Psoas muscle (tissue), 8 donors: ENCODE measurements at places on chromosomes 7 and 10. TPM values are rescaled to one million over a fixed set of nuclear protein-coding genes. Genes with fewer than 3 reads are reported as not detected.

DNA sequence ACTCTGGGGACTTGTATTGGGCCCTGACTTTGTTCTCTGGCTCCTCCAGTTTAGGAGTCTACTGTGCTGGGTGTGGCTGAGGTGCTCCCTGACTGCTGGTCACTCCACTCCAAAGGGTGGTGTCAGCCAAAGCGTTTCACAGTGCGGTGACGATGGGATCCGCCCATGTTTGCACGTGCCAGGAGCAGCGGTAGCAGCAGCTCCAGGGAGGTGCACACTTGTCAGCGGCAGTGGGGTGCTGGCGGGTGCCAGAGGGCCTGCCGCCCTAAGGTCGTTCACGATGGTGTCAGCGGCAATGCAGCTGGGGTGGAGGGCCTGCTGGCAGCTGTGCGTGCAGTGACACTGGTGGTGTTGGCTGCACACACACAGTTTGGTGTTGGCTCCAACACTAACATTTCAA lies 268.5 kb upstream of the AKR1E2 start:
- no peak overlapping the region for H3K27ac ChIP-seq
- no peaks in the 10 kb centered on the region for H3K4me1 ChIP-seq
- peaks cover 2% of the 10 kb centered on the region for H3K27me3 ChIP-seq
- DNase-seq: no peak
- no peak overlapping the region for H3K4me3 ChIP-seq
- H3K36me3 ChIP-seq: no peaks in the 10 kb centered on the region

- DNase-seq: peak; percentile 50
- H3K27ac ChIP-seq: no peak overlapping the region
- no peak overlapping the region for H3K4me3 ChIP-seq
Observed at GRCh38 chr7:154591544-154591943, 411.4 kb downstream of the PAXIP1 start.

GRCh38 chr10:123502983-123503382 lies 163.2 kb upstream of the GPR26 start:
- H3K4me3 ChIP-seq: no peak overlapping the region
- H3K27me3 ChIP-seq: no peaks in the 10 kb centered on the region
- DNase-seq: no peak
- no peak overlapping the region for H3K27ac ChIP-seq
- H3K36me3 ChIP-seq: no peaks in the 10 kb centered on the region
- no peaks in the 10 kb centered on the region for H3K4me1 ChIP-seq

DNA sequence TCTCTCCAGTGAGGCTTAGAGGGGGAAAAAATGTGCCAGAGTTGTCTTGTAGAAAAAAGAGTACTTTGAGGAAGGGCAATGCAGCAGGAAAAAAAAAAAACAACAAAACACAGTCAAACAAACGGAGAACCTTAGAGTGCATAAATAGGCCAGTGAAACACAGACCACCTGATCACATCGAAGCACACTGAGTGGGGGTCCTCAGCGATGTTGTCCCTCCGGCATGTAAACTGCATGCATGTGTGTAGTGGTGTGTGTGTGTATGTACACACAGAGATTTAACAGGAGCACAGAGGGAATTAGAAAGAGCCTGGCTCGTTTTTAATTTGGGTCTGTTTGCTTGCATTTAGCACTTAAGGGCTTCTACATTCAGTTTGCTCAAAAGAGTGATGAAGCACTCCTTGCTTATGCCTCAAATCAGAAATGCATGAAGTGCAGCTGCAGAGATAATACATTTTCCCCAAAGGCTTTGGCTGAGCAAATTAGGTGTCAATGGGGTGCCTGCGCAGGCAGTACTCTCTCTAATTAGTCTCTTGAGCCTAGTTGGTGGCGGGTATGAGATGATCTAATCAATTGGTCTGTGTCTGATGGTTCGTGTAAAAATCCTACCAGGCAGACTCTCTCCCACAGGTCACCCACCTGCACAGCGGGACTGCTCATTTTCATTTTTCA lies 62.7 kb upstream of the FZD1 start:
- H3K36me3 ChIP-seq: no peaks in the 10 kb centered on the region
- H3K4me3 ChIP-seq: no peak overlapping the region
- no peak for DNase-seq

DNA sequence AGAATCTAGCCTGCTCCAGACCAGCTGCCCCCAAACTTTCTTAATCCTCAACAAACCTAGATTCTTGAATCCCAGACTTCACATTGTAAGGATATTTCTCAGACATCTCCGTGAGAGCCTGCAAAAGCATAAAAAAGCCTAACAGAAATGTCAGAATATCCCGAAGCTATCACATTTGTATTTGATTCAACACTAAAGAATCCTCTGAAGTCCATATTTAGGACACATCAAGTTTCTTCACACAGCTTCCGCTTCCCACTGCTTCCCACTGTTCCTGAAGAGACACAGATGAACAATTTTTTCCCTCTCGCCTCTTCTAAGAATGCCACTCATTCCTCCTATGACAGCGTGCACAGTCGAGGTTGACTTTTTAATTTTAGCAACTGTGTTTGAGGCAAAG lies 396.2 kb upstream of the IGFBP3 start:
- no peaks in the 10 kb centered on the region for H3K4me1 ChIP-seq
- H3K36me3 ChIP-seq: no peaks in the 10 kb centered on the region
- no peak overlapping the region for H3K27ac ChIP-seq
- H3K4me3 ChIP-seq: no peak overlapping the region

- H3K4me1 ChIP-seq: peaks cover 11% of the 10 kb centered on the region
- no peaks in the 10 kb centered on the region for H3K27me3 ChIP-seq
- no peaks in the 10 kb centered on the region for H3K36me3 ChIP-seq
- H3K27ac ChIP-seq: peak overlapping the region; percentile 100
- DNase-seq: peak; percentile 67
Observed at GRCh38 chr7:5420881-5421713, 2.5 kb downstream of the TNRC18 start.

- H3K4me3 ChIP-seq: no peak overlapping the region
- H3K36me3 ChIP-seq: no peaks in the 10 kb centered on the region
- no peak overlapping the region for H3K27ac ChIP-seq
- DNase-seq: no peak
- no peaks in the 10 kb centered on the region for H3K27me3 ChIP-seq
Observed at GRCh38 chr7:128007303-128007680, 23.9 kb downstream of the LRRC4 start.

DNA sequence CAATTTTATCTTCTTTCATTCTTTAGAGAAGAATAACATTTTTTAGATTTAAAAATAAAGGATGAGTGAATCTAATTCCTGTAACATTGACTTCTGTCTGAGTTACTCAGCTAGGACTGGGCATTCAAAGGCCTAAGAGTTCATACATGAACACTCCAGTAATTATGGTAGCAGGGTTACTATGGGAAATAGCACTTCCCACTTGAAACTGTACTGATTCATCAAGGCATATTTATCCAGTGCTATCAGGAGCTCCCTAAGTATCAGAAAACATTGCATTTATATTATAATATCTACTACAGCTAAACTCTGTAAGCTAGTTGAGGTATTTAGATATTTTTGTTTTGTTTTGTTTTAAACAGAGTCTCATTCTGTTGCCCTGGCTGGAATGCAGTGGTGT lies 41.8 kb downstream of the NDUFB2 start:
- H3K4me1 ChIP-seq: no peaks in the 10 kb centered on the region
- no peak overlapping the region for H3K27ac ChIP-seq
- H3K27me3 ChIP-seq: no peaks in the 10 kb centered on the region
- DNase-seq: no peak
- peaks cover 47% of the 10 kb centered on the region for H3K36me3 ChIP-seq
- no peak overlapping the region for H3K4me3 ChIP-seq

DNA sequence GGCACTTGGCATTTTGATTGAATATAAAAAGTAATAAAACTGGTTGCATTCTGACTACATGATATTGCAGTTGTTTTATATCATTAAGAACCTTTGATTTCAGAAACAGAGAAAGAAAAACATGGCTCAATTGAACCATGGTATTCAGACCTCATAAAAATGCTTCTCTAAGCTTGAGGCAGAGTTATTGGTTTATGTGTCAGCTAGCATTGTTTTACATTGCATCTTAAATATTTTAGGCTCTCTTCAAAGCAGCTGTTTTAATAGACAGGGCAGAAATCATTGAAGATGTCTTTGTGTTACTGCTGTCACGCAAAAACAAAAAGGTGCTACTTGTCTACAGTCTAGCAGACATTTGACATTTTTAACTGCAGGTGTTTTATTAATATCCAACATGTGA lies 299.2 kb downstream of the EXOC4 start:
- no peak overlapping the region for H3K27ac ChIP-seq
- no peak overlapping the region for H3K4me3 ChIP-seq
- H3K27me3 ChIP-seq: no peaks in the 10 kb centered on the region
- no peaks in the 10 kb centered on the region for H3K36me3 ChIP-seq
- H3K4me1 ChIP-seq: peaks cover 4% of the 10 kb centered on the region

CRHR2 gene
- total RNA-seq: 0.34 TPM

IGFBP3 gene
- total RNA-seq: 39.4 TPM

KIAA1217 gene
- 144 TPM for total RNA-seq

GJD4 gene
- total RNA-seq: not detected
